ENCODE measurements at places on chromosomes 7 and 10. TPM values are rescaled to one million over a fixed set of nuclear protein-coding genes. Genes with fewer than 3 reads are reported as not detected.
A peak's percentile ranks its signal among the peaks of the same experiment; 100 is the strongest.

MAT1A gene
- not detected for total RNA-seq

DNA sequence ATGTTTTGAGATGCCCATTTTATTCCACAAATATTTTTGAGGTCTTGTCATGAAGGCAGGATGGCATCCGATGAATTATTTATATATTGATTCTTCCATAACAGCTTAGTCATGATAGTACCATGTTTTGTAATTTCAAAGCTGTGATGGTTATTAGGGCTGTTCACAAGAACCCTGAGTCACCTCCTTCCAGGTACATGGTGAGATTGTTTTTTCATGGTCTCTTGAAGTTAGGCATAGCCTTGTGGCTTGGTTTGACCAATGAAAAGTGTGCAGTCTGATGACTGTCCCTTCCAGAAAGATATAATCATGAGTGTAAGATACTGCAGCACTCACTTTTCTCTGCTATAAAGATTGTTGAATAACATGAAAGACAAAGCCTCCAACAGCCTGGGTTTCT, 274.8 kb downstream of the FGFR2 start:
- DNase-seq = no peak

- no peak for DNase-seq
Observed at GRCh38 chr10:102900006-102900405, 18.1 kb upstream of the CNNM2 start.

UNC5B gene
- 12.1 TPM for total RNA-seq

GHRHR gene
- total RNA-seq = not detected

CCL26 gene
- total RNA-seq = not detected

DNA sequence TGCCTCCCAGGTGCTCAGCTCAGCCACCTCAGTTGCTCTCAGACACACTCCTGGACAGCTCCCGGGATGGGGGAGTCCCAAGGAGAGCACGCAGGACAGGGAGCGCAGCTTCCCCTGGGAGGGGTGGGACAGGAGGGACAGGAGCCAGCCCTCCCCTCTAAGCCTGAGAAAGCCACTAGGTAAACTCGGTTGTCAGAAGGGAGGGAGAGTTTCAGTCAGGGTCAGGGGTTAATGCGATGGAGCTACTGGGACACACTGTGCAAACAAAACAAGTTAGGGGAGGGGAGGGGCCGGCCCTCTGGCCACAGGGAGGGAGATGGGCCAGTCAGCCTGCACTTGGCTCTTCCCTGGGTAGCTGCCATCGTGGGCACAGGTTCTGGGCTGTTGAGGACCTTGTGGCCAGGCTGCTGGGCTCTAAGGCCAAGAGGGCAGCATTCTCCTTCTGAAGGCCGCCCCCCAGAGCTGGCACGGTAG, 31.1 kb downstream of the KAZALD1 start:
- DNase-seq = no peak

DNA sequence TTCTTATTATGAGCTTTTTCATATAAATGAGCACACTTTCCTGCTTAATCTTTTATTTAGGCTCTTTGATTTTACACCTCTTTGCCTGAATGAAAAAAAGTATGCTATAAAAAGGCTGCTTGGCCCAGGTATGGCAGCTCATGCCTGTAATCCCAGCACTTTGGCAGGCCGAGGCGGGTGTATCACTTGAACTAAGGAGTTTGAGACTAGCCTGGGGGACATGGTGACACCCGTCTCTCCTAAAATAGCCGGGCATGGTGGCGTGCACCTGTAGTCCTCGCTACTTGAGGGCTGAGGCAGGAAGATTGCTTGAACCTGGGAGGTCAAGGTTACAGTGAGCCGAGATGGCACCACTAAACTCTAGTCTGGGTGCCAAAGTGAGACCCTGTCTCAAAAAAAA, 72.9 kb downstream of the DOCK4 start:
- DNase-seq = no peak

- no peak for DNase-seq
Observed at GRCh38 chr7:116922545-116922944, 30.8 kb upstream of the ST7 start.

DNA sequence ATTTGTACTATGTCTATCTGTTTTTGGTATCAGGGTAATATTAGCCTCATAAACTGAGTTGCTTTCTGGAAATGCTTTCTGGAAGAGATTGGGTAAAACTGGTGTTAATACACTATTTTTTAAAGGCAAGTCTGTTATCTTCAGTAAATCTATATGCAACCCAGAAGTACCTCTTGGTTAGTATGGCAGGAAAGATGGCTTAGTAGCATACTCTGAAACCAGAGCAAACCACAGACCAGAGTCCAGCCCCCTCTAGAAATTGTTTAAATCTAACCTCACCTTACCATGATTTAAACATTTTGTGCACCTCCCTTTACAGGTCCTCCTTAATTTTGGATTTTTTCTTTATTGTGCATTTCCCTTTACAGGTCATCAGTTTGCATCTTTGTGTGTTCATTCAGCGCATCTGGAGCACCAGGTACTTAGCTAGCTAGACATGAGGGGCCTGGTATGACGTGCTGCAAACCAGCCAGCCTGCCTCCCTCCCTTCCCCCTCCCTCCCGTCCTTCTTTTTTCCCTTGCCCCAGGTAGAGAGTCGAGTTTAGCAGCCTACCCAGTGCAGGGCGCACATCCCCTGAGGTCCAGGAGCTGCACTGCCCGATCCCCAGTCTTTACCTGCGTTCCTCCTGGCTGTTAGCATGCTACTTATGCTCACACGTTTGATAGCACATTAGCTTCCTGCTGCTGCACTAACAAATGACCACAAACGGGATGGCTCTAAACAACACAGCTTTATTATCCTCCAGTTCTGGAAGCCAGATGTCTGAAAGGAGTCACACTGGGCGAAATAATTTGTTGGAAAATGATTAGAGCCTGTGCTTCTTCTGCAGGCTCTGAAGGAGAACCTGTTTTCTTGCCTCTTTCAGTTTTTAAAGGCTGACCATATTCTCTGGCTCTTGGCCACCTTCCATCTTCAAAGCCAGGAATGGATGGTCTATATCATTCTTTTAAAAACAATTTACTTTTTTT, 299.9 kb upstream of the HABP2 start:
- no peak for DNase-seq

DNA sequence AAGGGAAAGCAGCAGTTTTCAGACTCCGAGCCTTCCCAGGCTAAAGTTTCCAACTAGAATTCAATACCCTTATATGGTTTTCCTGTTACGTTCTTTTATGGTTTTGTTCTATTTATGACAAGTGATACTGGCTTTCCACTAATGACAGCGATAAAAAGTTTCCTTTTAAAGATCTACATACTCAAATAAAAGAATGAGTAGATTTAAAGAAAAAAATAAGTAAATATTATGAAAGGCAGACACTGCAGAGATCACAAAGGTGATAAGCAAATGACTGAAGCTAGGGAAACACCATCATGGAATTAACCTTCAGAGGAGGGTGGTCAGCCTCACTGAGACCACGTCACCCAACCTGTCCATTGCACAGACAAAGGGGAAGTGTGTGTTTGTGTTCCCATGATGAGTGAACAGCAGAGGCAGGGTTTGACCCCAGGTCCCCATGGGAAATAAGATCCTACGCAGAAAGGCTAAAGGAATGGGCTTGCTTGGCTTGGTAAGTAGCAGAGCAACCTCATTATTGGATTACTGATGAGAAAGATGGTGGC, 4.0 kb downstream of the VSIR start:
- DNase-seq = peak; percentile 78

DNA sequence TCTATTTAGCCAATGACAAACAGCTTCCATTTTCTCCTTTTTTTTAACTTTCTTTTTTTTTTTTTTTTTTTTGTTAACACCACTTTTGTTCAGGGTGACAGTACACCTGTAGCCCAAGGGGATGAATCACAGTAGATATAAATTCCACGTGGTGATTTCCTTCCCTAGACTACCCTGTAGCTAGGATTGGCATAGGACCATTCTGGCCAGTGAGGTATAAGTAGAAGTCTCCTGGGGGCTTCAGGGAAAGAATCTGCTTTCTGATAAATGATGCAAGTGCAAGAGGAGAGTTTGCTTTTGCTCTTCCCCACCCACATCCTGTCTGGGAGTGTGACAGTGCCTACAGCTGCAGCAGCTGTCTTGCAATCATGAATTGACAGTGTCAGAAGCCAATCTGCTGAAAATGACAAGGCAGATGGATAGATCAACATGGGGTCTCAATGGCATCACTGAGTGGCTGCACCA, 63.2 kb upstream of the TOMM7 start:
- DNase-seq = peak; percentile 19

GRCh38 chr7:145645135-145645515, 471.5 kb upstream of the CNTNAP2 start:
- no peak for DNase-seq

GRCh38 chr7:112212571-112212970, 6.1 kb downstream of the ZNF277 start:
- no peak for DNase-seq

DNA sequence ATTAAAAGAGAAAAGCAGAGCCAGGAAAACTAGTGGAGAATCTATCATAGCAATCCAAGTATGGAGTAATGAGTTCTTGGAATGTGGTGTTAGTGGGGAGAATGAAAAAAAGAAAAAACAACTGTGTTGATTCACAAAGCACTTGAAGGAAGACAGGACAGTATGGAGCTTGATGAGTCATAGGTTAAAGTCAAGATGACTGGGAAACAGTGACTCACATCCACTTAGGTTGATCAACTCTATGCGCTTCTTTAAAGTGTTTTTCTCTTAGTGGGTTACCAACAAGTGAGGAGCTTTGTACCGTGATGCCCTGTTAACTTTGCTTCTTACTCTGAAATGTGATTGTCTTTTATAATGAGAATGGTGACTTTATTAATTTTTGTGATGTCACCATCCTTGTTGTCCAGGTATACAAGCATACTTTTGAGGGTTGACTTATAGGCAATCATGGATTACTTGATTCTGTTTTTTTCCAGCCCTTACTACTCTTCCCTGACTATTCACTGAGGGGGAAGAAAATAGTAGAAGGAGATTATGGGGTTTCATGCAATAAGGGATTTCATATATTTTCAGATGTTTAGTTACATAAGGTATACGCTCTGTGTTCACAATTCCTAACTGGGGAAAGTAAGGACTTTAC, 32.1 kb upstream of the MDFIC start:
- DNase-seq = peak; percentile 86

- no peak for DNase-seq
Observed at GRCh38 chr7:73815436-73815835, 15.4 kb upstream of the CLDN4 start.

DNA sequence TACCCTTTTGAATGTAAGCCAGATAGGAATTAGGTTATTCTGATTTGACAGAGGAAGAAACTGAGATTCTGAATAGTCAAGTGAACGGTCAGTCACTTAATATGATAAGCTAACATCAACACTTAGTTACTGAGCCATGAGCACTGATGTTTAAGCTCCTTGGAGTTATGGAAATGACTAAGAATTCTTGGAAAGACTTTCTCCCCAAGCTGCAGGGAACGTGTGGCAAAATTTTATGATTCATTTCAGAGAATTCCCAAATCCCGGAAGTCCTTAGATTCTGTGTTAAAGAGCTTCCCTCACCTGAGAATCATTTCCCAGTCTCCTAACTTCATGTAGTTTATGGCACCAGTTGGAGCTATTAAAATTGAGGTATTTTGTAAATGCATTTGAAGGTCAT, 330.9 kb downstream of the XPNPEP1 start:
- DNase-seq = no peak

CBLL1 gene
- total RNA-seq = 18.9 TPM

DNA sequence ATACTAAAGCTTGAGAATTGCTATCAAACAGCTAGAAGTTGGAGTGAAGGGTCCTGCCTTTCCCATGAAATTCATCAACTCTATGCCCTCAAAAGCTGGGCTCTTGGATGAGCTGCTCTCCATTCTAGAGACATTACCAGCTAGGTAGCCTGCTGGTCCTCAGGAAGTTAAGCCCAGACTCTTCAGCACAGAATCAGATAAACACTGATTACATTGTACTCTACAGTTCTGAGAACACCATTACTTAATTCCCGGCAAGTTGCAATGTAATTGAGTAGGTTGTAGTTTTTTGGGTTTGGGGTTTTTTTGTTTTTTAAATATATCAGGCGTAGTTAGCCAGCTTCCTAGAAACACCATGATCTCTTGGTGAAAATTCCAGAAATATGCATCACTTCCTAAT, 84.1 kb upstream of the PIK3CG start:
- DNase-seq = no peak

GRCh38 chr10:16891375-16892313, 74.4 kb upstream of the RSU1 start:
- DNase-seq = peak; percentile 77

EGFR gene
- total RNA-seq = 0.56 TPM

PTPN20 gene
- 1.1 TPM for total RNA-seq

DNA sequence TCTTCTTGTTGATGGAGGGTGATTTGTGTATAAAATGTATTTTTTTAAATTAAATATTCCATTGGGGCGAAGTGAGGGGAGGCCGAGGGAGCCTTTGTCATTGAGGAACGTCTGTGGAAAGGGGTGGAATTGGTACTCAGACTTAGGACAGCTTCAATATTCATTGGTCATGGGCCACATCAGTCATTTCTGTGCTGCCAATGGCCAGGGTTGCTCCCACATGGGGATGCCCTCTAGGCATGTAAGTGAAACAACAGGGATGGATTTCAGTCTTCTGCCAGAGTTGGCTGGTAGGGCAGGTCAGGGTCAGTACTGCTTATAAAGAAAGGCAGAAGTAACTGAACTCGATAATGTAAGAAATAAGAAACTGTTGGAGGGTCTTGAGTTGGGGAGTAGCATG, 47.2 kb downstream of the NEURL1 start:
- DNase-seq = no peak

CALHM3 gene
- not detected for total RNA-seq

GRCh38 chr10:47340608-47341170, 7.5 kb upstream of the RBP3 start:
- peak; percentile 79 for DNase-seq

- no peak for DNase-seq
Observed at GRCh38 chr10:114095559-114096337, 52.1 kb downstream of the ADRB1 start.

GRCh38 chr7:10632712-10633111, 341.0 kb upstream of the PHF14 start:
- no peak for DNase-seq

DNA sequence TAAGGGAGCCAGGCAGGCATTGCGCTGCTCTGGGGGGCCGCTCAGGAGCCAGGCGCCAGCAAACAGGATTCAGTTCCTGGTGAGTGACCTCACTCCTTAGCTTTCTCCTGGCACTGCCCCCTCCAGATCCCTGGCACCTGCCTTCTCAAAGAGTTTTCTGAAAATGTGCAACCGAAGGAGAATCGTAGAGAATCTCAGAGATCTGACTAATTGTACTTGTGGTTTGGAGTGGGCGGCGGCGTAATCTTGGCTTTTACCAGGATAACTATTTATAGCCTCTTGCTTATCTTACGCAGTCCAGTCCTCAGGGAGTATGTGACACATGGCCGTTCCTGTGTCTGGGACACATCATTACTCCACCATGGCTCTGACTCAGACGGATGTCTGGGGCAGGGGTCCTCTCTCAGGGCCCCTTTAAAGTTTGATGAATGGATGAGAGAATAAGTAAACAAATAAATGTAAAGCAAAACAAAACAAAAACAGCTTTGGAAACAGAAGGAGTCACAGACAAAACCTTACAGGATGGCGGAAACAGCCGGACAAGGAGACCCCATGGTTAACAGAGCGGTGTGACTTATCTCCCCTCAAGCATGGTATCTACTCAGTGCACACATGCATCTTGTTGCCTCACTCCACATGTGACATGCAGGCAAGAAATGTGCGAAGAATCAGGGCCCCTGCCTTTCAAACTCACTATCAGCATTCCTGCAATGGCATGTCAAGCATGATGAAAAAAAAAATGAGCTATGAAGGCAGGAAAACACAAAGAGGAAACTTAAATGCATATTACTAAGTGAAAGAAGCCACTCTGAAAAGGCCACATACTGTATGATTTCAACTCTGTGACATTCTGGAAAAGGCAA, 99.7 kb downstream of the TNS3 start:
- peak; percentile 57 for DNase-seq

Data from dermis blood vessel endothelial cell (primary cell).